Stimulated activated CD8-positive, alpha-beta memory T cell treated with anti-CD3 and anti-CD28 coated beads, Interleukin-4, amount 100 ng/mL, for 48 hours (primary cell): ENCODE measurements at places on chromosomes 11 and 22.

DNA sequence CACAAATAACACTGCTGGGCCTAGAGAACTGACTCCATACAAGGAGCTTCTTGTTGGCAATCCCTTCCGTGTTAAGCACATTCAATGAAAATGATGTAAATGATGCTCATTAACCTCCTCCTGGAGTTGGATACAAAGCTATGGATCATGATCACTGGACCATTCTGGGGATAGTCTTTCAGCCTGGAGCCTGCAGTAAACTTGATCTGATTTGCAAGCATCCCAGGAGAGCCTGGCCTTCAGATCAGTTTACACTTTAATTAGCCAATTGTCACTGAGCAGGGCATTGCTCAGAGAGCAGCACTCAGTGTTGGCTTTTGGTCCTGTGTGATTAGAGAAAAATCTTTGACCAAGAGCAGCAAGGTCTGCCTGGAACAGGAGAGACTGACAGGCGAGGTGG, 45.6 kb downstream of the ARFGAP3 start:
- DNase-seq: no peak

- DNase-seq: no peak
Observed at GRCh38 chr11:5235364-5236095, 1.2 kb upstream of the HBD start.

GRCh38 chr11:68191661-68192579, 21.2 kb downstream of the KMT5B start:
- DNase-seq: no peak

GRCh38 chr11:111097191-111097590, 148.3 kb upstream of the POU2AF2 start:
- DNase-seq: no peak

DNA sequence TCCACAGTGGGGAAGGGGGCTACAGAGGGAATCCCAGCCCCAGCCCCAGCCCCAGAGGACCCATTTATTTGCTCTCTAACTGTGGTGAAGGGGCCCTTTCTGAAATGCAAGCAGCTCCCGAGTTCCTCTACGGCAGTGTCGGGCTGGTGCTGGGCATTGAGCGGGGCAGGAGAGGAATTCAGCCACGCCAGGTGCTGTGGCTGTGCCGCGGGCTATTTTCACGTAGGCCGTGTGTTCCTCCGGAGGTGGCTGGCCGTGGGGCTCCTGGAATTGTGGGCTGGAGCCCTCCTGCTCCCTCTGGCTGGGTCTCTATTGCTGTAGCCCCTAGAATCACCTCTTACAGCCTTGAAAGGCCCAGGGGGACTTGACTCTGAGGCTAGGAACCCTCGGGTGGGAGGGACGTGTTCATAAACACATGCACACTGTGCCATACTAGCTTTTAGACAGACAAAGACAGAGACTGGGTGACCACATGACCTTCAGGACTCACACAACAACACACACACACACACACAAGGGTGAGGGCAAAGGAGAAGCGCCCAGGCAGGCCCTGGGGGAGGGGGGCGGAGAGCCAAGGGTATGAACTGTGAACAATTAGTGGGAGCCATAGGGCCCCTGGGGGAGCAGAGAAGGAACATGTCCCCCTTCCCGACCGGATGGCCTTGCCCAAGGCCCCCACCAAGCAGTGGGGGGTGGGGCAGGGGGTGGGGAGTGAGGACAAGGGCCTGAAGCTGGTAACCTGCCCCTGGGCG, 48.4 kb upstream of the SYT7 start:
- DNase-seq: no peak

DNA sequence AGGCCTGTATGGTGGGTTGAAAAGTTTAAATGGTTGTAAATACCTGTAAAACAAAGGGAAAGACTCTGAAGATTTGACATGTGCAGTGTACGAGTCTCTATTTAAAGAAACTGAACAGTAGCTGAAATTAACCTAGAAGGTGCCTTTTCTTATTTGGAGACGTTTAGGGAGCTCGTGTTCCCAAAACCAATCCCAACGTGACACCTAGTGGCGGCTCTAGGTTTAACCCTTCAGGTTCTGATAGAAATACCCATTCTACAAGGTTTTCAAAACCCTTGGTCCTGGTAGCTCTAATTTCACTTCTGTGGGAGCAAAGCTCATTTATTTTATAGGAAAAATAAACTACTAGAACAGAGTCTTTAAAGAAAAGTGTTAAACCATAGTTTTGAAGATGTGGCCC, 258.3 kb downstream of the LRRC4C start:
- DNase-seq: peak; percentile 34

GRCh38 chr11:3894128-3894731, 38.8 kb downstream of the STIM1 start:
- no peak for DNase-seq

- DNase-seq: no peak
Observed at GRCh38 chr11:47464483-47464882, 15.5 kb upstream of the RAPSN start.

- no peak for DNase-seq
Observed at GRCh38 chr22:37778370-37779009, 29.2 kb upstream of the GCAT start.

- no peak for DNase-seq
Observed at GRCh38 chr22:24961217-24961844, 8.8 kb downstream of the KIAA1671 start.

DNA sequence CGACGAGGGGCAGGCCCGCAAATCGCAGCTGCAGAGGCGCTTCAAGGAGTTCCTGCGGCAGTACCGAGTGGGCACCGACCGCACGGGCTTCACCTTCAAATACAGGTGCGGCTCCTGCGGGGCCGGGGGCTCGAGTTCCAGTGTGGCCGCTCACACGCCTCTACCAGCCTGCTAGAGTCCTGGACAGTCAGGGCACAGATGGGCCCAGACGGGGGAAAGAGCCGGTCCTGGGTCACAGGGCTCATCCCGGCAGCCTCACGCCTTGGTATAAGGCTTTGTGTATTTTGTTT, 506 bp downstream of the MCM5 start:
- DNase-seq: no peak

DNA sequence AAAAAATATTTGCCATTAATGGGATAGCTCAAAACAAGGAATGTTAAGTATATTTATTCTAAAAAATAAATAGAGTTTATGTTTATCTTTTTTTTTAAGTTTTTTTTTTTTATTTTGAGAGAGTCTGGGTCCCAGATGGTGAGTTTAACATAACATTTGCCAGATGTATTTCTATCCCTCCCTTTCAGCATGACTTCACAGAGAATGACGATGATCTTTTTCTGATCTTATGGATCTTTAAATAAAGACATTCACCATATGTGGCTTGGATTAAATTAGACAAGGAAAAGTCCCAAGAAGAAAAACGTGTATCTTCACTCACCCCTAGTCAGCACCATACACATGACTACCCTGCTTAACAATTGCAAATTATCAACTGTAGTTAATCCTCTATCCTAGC, 839.8 kb upstream of the CNTN5 start:
- DNase-seq: no peak

- DNase-seq: peak; percentile 30
Observed at GRCh38 chr11:45180179-45180847, 33.9 kb downstream of the PRDM11 start.

GRCh38 chr11:44229624-44230023, 80.3 kb downstream of the ALX4 start:
- DNase-seq: no peak

DNA sequence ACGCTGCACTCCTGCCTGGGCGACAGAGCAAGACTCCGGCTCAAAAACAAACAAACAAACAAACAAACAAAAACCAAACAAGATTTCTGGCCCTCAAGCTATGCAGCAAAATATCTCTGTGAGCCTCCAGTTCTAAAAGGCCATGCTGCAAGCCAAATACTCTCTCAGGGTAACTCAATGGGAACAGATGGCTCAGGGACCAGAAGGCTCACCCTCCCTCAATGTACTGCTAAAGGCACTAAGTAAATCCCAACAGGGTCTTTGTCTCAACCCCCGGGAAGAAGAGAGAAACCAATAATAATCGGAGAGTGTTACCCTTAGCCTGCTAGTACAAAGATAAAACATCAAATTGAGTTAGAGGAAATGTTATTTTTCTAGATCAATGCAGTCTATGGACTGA, 119.7 kb upstream of the ZC3H12C start:
- no peak for DNase-seq

DNA sequence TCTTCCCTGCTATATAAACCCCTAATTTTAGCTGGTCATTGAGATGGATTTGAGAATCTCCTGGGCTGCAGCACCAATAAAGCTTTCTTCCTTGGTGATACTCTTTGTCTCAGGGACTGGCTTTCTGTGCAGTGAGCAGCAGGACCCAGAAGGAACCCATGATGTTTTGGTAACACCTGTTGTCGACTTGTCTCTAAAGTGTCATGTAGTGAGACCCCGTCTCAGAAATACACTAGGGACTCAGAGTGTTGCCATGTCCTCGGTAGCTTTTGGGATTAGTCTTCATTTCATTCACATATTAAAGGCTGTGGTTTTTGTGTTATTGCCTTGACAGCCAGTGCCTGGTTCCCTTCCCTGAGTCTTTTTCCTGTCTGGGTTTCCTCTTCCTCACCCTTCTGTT, 1078.7 kb downstream of the TBC1D22A start:
- DNase-seq: no peak

DNA sequence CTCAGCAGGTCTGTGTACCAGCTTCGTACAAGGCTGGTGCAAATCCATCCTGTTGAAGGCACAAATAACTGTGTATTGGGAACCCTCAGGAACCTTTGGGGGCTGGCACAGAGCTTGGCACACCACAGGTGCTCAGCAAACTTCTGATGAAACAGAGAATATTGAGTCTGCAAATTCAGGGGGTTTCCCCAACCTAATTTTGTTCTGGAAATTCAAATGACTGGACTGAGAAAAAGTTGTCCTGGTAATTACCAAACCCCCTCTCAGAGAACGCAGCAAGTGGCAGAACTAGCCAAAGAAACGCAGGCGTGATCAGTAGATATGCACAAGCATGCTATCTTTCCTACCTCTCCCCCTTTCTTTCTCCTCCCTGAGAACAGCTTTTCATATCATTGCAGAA, 47.6 kb downstream of the LIF start:
- no peak for DNase-seq

GRCh38 chr11:69760319-69760718, 14.8 kb downstream of the FGF4 start:
- DNase-seq: no peak

DNA sequence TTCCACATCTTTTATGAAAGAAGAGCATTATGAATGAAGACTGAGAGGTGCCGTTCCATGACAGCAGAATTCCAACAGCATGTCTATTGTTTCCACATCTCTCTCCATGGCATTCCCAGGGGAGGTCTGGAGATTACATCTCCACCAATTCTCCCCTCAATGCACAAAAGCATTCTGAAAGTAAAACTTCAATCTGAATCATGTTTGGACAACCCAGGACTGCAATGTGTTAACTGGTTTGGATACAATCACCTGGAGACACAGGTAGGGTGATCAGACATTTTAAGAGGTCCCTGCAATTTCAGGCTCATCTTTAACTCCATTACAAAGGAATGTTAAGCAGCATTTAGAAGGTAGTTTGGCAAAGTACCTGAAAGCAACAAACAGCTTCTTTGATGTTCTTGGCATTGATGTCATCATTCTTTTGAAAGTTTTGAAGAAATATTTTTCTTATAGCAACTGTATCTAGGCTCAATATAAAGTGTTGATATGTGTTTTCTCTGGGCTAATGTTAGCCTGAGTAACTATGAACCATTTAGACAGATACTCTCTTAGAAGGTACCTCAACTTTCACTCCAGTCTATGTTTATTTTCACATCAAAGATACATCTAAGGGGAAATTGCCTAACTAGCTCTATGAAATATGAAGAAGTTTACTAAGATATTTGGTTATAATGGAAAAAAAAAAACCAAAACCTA, 181.4 kb upstream of the MTMR2 start:
- no peak for DNase-seq

DNA sequence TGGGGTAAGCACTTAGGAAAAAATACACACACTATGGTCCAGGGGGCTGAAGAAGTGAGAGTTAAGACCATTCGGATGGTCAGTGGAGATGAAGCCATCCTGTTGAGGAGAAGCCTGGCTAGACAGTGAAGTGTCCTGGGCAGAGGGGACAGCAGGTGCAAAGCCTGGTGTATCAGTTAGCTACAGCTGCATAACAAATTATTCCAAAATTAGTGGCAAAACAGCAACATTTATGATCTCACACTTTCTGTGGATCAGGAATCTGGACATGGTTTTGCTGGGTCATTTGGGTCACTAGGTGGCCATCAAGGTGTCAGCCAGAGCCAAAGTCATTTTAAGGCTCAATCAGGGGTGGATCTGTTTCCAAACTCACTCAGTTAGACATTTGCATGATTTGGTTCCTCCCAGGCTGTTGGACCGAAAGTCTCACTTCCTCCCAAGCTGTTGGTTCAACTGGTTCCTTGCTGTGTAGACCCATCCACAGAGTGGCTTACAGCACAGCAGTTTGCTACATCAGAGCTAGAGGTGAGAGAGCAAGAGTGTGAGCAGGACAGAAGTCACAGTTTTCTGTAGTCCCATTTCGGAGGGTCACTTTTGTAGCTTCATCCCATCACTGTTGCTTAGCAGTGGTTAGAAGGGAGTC, 80.1 kb upstream of the ALX4 start:
- no peak for DNase-seq

GRCh38 chr11:109993786-109994185, 99.4 kb upstream of the ZC3H12C start:
- DNase-seq: no peak

DNA sequence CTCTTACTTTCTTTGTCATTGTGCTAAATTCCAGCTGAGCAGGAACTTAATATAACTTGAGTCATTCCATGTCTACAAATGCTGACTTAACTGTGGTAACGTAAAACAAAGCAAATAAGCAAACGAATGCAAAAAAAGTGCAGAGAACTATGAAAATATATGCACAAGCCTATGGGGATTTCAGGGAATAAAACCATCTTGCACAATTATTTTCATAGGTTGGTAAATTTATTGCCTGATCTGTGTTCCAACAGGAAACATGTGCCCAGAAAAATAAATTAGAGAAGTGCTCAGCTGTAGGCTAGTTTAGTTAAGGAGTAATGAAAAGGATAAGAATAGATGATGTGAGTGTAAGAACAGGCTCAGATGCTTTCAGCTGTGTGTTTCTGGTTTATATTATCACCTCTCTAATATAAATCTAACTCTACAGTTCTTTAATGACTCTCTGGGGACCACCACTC, 1169.3 kb downstream of the LRRC4C start:
- no peak for DNase-seq

- DNase-seq: no peak
Observed at GRCh38 chr11:119776031-119776636, 47.1 kb upstream of the NECTIN1 start.
